ENCODE measurements at places on chromosomes 13 and 19.

- no peak for DNase-seq
Measured at GRCh38 chr13:101474419-101474957, 22.0 kb downstream of the ITGBL1 start.

DNA sequence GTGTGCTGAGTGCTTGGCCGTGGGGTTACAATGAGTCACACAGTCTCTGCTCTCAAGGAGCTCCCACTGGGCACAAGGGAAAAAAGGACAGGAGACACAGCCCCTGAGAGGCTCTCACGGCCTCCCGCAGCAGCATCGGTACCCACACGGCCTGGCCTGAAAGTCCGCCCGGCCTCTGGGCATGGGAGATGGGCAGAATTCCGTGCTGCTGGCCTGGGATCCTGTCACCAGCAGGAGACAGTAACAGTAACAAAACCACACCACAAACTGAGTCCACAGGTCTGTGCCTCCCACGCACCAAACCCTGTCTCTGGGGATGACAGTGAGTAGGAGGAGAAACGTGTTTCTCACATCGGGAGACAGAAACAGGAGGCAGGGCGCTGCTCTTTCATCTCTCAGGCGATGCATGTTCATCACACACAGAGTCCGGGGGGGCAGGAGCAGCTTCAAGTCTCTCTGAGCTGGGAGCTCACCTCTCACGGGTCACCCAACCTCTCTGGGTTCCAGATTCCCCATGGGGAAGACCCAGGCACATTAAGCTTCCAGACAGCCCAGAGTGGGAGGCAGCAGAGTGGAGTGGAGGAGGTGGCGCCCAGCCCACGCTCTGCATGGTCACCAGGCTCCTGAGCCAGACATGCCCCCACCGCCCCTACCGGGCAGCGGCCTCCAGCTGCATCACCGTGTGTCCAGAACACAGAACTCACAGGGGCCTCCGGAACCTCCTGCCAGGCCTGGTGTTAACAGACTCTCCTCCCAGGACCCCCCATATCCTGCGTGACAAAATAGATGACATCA lies 124.7 kb upstream of the VSTM2B start:
- DNase-seq, result no peak

DNA sequence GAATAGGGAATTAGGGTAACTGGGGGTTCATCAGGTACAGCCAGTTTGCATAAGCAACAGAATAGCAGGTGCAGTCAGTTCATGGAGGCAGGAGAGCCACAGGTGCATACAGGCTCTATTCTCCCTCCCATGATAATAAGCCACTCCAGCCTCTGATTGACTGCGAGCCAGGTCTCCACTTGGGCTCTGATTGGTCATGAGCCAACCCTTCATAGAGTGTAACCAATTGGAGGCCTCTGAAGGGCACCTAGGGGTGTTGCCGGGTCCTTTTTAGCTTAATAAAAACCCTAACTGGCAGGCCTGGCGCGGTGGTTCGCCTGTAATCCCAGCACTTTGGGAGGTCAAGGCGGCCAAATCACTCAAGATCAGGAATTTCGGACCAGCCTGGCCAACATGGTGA lies 8.7 kb upstream of the CKM start:
- no peak for DNase-seq

- no peak for DNase-seq
Measured at GRCh38 chr19:51761696-51762095, 716 bp downstream of the FPR2 start.

- no peak for DNase-seq
Measured at GRCh38 chr19:43224855-43225253, 19.4 kb upstream of the PSG4 start.

GRCh38 chr13:111280681-111281585 lies 39.5 kb upstream of the TEX29 start:
- no peak for DNase-seq

DNA sequence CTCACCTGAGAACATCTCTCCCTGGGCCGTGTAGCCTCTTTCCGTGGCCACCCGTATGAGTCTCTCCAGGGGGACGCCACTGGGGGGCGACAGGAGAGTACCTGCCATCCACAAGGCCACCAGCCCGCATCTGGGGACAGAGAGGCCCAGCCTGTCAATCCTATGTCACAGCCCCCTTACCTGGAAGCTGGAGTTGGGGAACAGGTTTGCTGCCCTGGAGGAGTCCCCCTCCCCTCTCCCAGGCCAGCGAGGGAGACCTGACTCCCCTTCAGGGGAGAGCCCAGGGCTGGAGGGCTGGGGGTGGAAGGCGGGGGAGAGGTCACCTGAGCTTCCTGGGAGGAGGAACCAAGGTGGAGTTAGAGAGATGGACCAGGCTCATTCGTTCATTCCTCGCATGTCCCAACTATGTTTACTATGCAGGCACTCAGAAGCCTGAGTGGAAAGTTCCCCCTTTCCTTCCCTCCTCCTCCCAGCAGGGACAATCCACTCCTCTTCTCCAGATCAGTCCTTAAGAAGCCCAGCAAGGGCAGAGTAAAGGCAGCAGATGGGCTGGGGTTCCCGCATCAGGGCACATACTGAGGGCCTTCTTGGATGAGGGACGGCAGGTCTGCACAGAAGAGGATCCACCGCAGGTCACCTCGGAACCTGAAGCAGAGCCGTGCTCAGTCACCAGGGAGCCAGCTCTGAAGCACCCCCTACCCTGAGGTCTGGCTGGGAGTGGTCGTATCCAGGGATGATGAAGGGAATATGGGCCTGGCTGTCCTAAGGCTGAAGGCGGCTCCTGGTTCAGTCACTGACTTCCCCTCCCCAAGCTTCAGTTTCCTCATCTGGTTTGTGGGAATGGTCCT lies 5.5 kb downstream of the ACTMAP start:
- no peak for DNase-seq

DNA sequence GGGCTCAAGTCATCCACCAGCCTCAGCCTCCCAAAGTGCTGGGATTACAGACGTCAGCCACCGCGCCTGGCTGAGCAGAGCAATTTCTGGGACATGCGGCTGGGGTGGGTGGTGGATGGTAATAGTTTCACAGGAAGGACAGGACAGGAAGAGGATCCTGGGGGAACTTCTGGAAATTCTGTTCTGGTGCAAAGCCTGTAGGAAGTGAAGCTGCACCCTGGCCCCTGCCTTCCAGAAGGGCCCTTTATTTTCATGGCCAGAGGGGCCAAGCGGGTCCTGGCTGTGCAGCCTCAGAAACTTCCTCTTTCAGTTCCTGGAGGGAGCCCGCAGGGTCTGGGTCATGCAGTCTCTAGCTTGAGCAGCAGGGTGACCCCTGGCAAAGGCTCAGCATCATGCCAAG lies 15.7 kb downstream of the FEM1A start:
- no peak for DNase-seq

- DNase-seq, result no peak
Measured at GRCh38 chr13:22061806-22062391, 391.0 kb downstream of the FGF9 start.

GRCh38 chr13:76634431-76635191 lies 251.6 kb downstream of the KCTD12 start:
- no peak for DNase-seq
